CD4-positive, alpha-beta T cell treated with Interleukin-21 for 1 hour (primary cell): ENCODE measurements at places on chromosomes 4 and X.

DNA sequence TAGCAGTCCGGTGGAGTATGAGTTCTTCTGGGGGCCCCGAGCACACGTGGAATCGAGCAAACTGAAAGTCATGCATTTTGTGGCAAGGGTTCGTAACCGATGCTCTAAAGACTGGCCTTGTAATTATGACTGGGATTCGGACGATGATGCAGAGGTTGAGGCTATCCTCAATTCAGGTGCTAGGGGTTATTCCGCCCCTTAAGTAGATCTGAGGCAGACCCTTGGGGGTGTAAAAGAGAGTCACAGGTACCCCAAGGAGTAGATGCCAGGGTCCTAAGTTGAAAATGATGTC is 852 bp downstream of the MAGEH1 start:
- no peak for DNase-seq

- DNase-seq: peak; percentile 54
These were observed at the start of gene DACH2 for GRCh38 chrX:86148024-86148511. Gene DACH2 (plus strand): TSS chrX:86148451.

DNA sequence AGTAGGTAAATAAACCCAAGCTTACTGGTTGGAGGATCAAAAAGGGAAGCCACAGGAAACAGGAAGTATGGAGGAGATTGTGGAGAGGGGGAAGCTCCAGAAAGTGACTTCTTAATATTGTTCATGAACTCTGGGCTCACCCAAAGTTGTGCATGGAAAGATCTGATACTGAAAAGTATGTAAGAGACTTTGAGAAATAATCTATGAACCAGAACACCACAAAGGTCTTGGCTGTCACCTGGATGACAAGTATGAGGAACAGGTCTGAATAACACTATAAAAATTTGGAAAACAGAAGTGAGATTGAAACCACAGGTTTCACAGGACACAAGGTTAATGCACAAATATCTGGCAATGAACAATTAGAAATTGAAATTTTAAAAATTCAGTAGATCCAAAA is 567.4 kb downstream of the INPP4B start:
- DNase-seq: no peak

DNA sequence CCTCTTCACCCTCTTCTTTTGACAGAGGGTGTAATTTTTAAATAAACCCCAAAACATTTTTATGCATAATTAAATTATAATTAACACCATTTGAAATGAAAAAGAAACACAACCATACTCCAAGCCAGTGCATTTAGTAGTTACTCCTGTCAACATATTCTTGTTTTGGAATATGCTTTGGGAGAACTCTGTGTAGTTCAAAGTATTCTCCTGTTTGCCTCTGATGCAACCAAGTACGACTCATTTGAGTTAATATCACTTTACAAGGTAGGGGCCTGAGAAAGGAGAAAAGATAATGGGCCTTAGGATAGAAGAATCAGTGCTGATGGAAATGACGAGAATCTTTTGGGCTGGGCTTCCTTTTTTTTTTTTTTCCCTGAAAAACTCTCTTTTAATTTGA is 2.7 kb downstream of the PTPN13 start:
- no peak for DNase-seq

- no peak for DNase-seq
These were observed 74.4 kb upstream of the PRKX start for GRCh38 chrX:3787856-3788255.

- DNase-seq: no peak
These were observed 12.6 kb downstream of the C4orf54 start for GRCh38 chr4:99645036-99645435.

DNA sequence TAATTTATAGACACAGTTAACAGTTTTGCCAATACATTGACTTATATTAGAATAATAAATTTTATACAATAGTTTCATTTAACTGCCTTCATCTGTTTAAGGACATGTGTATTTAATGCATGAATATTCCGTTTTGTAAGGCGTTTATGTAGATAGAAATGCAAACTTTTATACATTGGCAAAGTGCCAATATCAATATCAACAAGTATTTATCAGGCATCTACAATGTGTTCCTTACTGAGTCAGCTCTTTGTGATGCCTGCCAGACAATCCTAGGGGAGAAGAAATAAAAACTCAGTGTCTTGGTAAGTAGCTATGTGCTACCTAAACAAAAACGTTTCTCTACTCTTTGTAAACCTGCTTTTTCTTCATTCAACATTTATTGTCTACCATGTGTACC is 1142.2 kb downstream of the C4orf33 start:
- no peak for DNase-seq

DNA sequence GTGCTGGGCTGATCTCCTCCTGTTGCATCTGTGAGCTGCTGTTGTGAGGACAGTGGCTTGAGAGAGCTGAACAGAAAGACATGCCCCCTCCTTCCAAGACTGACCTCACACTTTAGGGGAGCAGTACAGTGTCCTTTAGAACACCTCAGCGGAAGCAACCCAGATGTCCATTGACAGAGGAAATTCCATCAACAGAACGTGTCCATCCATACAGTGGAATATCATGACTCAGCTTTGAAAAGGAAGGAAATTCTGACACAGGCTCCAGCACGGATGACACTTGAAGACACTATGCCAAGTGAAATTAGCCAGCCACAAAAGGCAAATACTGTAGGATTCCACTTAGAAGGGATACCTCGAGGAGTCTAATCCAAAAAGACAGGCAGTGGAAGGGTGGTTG is 103.5 kb downstream of the GPR143 start:
- DNase-seq: no peak

DNA sequence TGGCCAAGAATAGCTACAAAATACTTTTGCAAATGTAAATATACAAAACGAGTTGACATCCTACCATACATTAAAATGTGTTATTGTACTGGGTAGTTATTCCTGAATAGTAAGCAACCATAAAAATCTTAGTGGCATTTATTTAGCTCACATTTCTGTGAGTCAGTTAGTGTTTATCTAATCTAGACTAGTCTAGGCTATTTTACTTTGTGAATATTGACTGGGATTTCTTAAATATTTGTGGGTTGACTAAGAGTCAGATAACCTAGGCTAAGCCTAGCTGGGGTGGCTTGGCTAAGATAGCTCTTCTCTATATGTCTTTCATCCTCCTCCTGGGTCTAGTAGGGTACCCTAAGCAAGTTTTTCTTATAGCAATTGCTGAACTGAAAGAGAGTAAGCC is 543.8 kb upstream of the DIAPH2 start:
- no peak for DNase-seq

GRCh38 chrX:12970691-12971202 is 4.2 kb upstream of the TMSB4X start:
- DNase-seq: peak; percentile 82

DNA sequence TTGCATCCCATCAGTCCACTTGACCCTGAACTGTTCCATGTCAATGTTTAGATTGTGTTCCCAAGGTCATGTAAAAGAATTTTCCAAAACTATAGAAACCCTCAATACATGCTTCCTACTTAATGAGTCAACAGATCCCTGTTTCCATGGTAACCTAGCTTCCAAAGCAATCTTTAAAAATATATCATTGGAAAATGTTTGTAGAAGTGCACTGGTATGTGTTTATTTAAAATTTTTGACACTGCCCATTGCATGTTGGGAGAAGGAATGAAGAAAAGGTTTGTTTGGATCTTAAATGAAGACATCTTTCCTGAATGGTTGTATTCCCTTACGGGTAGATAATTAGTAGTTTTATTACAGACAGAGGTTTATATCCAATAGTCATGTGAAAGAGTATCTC is 345.3 kb downstream of the GABRG1 start:
- DNase-seq: no peak

DNA sequence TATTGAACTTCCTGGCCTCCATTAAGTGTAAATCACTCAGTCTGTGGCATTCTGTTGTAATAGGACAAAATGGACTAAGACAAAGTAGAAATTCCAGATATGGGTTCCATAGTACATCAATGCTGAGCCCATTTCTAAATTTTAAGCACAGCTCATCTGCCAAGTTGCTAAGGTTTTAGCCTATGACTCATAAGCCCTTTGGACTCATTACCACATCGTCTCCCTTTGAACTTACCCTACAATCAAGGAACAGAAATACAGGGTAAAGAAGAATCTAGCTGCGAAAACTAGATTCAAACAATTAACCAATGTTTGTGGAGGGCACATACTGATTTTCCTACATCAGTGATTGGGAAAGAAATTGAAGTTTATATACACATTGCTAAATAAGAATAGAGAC is 31.8 kb downstream of the NAA11 start:
- DNase-seq: no peak

DNA sequence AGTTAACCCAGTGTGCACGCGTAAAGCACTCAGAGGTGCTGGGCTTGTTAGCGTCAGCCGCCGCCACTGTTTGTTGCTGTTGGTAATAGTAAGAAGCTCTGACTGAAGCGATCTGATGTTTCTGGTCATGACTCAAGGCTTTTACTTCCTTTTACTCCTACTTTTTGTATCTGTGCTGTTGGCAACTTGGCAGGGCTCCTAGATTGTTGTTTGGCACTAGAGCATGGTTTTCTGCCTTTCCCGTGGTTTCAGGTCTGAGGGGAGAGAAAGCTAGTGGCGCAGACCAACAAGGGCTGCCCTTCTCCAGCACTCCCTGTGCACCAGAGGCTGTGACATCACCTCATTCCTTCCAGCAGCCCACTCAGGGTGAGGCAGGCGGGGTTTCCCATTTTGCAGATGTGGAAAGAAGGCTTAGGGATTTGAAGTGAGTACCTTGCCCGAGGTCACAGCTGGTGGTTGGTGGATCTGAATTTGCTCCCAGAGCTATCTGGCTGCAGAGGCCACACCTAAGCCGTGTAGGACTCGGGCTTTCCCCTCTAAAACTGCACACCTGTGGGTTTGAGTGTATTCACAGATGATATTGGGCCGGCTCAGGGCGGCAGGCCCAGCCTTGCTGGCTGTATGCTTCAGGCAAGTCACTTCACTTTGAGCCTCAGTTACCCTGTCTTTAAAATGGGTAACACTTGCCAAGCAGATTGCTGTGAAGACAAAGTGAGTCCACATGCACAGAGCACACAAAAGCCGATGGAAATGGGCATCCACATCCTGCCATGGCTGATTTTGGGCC is 51.2 kb upstream of the TADA2B start:
- DNase-seq: no peak

DNA sequence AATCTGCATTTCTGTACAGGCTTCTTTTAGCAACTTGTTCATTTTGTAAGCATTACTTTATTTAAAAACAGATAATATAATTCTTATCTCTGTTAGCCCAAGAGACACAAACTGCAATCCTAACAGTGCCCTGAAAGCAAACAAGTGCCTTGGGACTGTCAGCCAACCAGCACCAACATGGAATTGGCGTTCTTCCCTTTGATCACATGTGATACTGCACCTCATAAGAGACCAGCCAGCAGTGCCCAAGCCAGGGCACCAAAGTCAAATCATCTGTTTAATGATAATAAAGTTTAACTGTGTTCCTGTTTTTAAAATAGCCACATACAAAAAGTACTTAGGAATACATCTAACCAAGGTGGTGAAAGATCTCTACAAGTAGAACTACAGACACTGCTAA is 223.2 kb downstream of the PRDM5 start:
- DNase-seq: no peak

DNA sequence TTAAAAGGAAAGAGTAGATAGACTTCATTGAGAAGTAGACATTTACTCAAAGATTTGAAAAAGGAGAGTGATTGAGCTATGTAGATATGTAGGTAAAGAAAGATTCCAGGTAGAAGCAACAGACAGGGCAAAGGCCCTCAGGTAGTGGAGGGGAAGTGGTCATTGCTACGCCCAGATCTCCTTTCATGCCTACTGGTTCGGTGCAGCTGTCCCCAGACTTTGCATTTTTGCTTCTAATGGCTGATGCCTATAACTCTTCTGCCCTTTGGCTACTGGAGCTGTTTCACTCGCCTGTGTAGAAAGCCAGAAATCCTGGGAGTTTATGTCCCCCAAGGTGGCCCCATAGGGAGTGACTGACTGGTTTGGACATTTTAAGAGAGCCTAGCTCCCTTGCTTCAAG is 16.9 kb upstream of the ARMCX2 start:
- no peak for DNase-seq

GRCh38 chr4:39823191-39823590 is 125.3 kb downstream of the UBE2K start:
- no peak for DNase-seq

DNA sequence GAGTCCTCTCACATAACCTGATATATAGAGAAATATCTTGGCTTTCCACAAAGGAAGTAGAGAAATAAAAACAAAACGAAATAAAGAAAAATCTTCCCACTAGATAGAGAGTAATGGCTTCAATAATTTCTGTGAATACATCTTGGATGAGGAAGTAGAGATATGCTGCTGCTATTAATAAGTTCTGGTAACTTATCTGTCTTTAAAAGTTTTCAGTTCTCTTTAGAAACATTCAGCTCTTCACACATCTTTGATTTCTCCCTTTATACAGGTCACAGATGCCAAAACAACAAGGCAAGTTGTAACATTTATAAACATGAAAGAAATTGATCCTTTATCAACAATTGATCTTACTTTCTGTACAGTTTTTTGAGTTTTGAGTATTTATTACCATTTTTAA is 615.8 kb downstream of the TRAM1L1 start:
- no peak for DNase-seq

GRCh38 chr4:5711479-5712184 is 631 bp downstream of the EVC start:
- no peak for DNase-seq

DNA sequence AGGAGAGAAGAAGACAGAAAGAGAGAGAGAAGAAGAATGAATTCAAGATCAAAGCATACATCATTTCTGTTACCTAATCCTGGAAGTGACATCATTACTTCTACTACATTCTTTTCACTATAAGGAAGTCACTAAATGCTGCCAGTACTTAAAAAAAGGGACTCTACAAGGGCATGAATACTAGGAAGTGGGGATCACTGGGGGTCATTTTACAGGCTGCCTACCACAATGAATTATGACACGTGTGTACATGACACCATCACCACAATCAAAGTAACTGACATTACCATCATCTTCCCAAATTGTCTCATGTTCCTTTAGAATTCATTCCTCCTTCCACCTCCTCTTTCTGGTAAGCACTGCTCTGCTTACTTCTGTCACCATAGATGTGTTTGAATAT is 227.0 kb downstream of the CPE start:
- no peak for DNase-seq

GRCh38 chr4:184313702-184314659 is 96.3 kb upstream of the ENPP6 start:
- DNase-seq: peak; percentile 12
